Muscle of leg (tissue), 16 donors: ENCODE measurements at places on chromosomes 11 and 22.

DNA sequence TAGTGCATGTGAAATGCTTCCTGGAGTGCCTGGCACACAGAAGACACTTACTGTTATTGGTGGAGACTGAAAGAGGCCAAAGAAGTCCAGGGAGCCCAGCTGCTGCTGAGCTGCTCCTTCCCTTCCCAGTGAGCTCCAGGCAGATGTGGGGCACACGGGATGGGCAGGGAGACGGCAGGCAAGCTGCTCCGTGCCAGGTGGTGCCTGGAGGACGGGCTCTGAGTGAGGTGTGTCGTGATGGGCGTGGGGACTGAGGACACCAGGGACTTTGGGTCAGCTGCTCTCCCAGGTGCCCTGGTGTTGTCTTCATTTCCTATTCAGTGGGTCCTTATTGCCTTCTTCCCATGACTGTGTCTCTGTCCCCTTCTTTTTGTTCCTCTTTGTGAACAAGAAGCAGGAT is 19.5 kb downstream of the TAB1 start:
- DNase-seq: no peak

- DNase-seq: no peak
Observed at GRCh38 chr11:126482586-126483108, 127.2 kb downstream of the ST3GAL4 start.

DNA sequence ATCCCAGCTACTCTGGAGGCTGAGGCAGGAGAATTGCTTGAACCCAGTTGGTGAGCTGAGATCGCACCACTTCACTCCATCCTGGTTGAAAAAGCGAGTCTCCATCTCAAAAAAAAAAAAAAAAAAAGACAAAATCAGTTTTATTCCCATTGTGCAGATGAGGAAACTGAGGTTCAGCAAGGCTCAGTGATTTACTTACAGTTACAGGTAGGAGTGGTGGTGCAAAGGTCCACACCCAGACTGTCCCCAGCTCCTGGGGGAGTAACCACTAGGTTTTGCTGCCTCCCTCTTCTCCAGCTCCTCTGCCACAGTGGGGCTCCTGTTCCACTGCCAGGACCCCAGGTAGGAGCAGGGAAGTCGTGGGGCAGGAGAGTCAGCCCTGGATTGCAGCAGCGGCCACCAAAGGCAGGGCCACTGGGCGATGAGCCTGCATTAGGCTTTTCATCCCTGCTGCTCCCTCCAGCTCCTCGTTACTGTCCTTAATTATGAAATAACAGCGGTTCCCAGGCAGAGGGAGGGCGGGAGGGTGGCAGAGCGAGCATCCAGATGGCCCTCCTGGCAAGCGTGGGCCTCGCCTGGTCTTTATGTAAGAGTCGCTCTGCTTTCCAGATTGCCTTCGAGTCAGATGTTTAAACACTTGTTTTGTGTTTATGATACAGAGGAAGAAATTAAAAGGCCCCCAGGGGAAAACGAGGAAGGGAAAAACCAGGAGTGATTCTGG is 15.5 kb upstream of the RASD2 start:
- DNase-seq: peak; percentile 93

- DNase-seq: peak; percentile 81
Observed at GRCh38 chr11:70399681-70400112, 1.4 kb downstream of the CTTN start.

DNA sequence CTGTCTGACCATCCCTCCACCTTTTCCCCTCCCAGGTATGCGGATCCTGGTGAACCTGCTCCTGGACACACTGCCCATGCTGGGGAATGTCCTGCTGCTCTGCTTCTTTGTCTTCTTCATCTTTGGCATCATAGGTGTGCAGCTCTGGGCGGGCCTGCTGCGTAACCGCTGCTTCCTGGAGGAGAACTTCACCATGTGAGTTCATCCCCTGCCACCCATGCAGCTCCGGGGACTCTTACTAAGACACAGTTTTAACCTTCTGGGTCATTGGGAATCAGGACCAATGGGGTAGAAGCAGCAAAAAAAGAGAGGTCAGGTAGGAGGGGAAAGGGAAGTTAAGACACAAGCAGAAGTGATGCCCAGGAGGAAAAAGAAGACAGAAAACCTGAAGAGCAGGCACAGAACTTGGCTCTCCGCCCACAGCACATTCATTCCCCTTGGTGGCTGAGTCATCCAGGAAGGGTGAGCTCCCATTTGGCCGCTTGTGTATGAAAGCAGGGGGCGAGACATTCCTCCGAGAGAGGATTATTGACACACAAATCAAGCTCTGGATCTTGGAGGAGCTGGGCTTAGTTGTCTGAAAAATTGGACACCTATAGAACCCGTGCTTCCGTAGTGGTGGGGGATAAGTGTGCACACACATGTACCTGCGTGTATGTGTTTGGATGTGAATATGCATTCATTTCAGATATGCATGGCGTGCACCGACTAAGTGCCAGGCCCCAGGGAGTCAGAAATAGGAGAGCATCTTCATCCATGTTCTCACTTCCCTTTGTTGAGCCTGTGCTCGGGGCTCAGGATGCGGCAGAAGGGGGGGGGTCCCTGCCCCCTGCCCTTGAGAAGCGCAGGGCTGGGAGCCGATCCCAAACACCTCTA is 64.2 kb downstream of the CACNA1I start:
- DNase-seq: no peak

GRCh38 chr22:44341431-44342346 is 28.9 kb upstream of the SHISAL1 start:
- peak; percentile 78 for DNase-seq

- DNase-seq: peak; percentile 89
Observed at GRCh38 chr11:2724653-2725367, 25.0 kb upstream of the KCNQ1OT1 start.

GRCh38 chr22:40782521-40782920 is 36.6 kb downstream of the SLC25A17 start:
- no peak for DNase-seq

- DNase-seq: peak; percentile 99
Observed at GRCh38 chr11:118929501-118930093, 3.9 kb upstream of the BCL9L start.

DNA sequence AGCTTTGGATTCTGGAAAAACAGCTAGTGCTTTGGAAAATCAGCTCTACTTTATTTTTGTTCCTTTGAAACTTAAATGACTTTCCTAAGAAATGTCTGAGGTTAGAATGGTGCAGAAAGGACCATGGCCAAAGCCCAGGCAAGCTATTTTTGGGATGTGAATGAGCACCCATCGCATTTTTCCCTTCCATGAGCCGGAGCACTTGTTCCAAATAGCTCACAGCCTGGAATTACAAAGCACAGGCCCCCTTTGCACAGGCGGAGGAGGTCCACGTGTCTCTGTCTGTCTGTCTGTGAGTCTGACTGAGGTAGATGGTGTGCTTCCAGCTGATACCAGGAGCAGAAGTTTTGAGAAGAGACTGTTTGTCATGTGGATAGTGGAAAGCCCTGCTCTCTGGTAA is 50.7 kb downstream of the MICAL2 start:
- no peak for DNase-seq

GRCh38 chr11:46049325-46049897 is 71.8 kb downstream of the PHF21A start:
- DNase-seq: peak; percentile 35

- DNase-seq: peak; percentile 57
Observed at GRCh38 chr11:7688238-7688826, 15.0 kb upstream of the CYB5R2 start.

- DNase-seq: no peak
Observed at GRCh38 chr11:73297231-73297590, 10.9 kb upstream of the ARHGEF17 start.

DNA sequence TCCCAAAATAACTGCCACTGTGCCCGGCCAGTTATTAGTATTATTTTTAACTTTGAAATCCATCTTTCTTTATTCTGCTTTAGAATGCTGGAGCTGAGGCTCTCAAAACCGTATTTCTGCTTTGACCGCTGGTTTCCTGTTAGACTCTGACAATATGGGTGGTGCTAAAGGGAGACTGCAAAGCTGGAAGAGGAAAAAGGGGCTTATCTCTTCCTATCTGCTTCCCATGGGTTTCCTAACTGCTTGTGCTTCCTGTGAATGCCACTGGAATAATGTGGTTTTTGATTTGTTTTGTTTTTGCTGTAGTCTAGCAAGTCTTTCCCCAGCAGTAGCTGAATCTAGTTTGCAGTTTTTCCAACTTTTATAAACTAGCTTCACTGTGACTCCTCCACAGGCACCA is 43.6 kb downstream of the XRRA1 start:
- peak; percentile 8 for DNase-seq

DNA sequence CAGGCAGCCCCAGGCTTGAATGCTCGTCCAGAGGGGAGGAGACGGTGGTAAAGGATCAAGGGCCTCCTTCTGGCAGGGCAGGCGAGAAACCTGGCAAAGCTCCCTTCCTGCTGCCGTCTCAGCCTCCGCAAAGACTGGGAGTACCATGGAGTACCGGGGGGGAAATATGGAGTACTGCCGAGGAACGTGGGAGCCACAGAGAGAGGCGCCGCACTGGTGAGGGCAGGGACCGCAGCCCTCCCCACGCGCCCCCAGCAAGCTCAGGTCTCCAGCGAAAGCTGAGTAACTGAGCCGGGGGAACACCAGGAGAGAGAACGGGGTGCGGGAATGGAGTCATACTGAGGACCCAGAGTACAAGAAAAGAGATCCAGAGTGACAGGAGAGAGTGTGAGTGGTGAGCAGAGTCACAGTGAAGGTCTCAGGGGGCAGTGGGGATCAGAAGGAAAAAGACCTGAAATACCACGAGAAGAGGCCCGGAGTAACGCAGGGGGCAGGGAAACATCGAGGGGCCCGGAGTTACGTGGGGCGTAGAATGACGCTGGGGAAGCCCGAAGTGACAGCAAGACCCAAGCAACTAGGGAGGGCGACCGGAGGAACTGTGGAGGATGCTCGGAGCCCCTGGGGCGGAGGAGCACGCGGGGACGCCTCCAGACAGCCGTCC is 740 bp downstream of the EML3 start:
- DNase-seq: peak; percentile 79

DNA sequence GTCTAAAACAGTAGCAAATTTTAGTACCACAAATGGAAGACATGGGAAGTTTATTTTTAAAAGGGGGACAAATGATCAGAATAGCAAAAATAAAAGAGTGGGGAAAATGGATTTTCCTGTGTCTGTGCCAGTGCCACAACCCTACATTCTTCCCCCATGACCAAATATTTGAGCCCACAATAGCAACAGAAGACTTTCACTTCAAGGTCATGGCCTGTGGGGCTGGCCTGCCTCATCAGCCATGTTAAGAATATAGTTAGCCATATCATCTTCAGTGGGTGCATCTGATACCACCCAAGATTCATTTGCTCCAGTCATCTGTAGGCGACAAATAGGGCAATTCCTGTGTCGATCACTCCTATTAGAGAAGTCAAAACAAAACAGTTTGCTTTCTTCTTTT is 26.3 kb downstream of the RNF141 start:
- no peak for DNase-seq

DNA sequence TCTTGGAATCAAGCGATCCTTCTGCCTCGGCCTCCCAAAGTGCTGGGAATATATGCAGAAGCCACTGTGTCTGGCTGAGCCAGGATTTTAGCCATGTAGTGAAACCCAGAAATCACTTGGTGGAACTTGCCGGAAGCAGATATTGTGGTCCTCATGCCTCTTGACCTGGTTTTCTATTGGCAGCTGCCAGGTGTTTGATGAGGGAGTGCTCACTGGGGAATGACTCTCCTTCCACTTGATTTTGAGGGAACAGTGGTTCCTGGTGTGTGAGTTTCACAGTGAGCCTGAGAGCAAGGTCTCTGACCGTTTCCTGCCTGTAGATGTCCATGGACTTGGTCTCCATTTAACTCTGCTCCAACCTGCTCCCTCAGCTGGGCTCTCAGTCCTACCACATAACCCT is 34.7 kb upstream of the ELF5 start:
- DNase-seq: no peak

GRCh38 chr22:27144321-27144720 is 486.9 kb downstream of the MIAT start:
- DNase-seq: no peak

GRCh38 chr11:128936606-128937251 is 5.9 kb downstream of the TP53AIP1 start:
- no peak for DNase-seq

DNA sequence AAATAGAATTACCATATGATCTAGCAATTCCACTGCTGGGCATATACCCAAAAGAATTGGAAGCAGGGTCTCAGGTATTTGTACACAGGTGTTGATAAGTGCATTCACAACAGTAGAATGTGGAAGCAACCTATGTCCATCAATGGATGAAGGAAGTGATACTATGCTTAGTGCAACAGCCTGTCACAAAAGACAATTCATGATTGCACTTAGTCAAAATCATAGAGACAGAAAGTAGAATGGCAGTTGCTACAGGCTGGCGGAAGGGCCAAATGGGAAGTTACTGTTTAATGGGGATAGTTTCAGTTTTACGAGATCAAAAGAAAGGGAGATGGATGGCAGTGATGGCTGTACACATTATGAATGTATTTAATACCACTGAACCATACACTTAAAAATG is 42.0 kb downstream of the SGSM3 start:
- no peak for DNase-seq

- DNase-seq: no peak
Observed at GRCh38 chr11:131411636-131412035, 41.2 kb downstream of the NTM start.

- DNase-seq: peak; percentile 78
Observed at GRCh38 chr11:118572981-118573550, 857 bp downstream of the ARCN1 start.

DNA sequence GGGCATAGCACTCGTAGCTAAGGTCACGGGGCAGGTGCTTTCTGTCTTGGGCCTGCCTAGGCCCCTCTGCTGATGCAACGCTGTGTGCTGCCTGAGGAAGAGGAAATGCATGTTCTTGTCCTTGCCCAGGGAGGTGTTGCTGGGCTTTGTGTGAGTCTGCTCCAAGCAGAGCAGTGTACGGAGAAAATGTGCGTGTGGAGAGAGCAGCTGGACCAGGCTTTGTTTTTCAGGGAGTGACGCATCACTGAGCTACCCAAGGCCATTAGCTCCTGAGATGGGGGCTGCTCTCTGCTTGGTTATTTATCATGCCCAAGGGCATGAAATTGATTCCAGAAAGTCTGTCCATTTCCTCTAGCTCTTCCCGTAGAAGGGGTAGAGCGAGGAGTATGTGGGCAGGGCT is 82.9 kb upstream of the THY1 start:
- peak; percentile 30 for DNase-seq

GRCh38 chr11:36713715-36714114 is 115.7 kb upstream of the RAG2 start:
- peak; percentile 73 for DNase-seq

- peak; percentile 52 for DNase-seq
Observed at GRCh38 chr22:42396621-42397331, 35.4 kb downstream of the NFAM1 start.

DNA sequence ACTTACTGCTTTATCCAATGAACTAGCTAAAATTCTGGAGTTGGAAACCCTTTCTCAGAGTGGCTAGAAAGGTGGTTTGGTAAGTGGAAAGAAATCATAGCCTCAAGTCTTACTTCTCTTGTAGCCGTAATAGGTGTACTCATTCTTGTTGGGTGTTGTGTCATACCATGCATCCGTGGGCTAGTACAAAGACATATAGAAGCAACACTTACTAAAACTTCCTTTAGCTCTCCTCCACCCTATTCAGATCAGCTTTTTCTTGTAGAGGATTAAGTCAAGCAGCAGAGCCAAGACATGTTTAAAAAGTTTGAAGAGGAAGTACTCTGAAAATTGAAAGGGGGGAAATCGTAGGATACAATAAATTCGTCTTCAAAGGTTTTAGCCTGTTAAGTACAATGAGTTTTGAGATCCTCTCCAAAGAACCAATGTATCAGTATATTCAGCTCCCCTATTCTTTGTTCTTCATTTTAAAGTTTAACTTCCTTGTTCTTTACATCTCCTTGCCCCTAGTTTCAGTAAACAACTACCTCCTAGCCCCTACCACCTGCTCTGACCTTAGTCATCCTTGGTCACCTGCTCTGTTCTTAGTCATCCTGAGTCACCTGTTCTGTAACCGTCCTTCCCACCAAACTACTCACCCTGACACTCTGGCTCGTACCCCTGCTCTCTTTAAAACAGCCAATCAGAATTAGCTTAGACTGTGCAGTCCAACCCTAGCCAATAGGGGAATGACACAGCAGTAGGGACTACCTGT is 62.1 kb upstream of the DEUP1 start:
- DNase-seq: no peak
